ENCODE measurements at places on chromosomes 1 and 21.
A peak's percentile ranks its signal among the peaks of the same experiment; 100 is the strongest.

- H3K36me3 ChIP-seq: peaks cover 14% of the 10 kb centered on the region
- DNase-seq: no peak
- no peak overlapping the region for H3K27ac ChIP-seq
- no peaks in the 10 kb centered on the region for H3K27me3 ChIP-seq
- H3K4me1 ChIP-seq: peaks cover 26% of the 10 kb centered on the region
- H3K4me3 ChIP-seq: no peak overlapping the region
Observed at GRCh38 chr1:183212870-183213269, 26.8 kb downstream of the LAMC2 start.

DNA sequence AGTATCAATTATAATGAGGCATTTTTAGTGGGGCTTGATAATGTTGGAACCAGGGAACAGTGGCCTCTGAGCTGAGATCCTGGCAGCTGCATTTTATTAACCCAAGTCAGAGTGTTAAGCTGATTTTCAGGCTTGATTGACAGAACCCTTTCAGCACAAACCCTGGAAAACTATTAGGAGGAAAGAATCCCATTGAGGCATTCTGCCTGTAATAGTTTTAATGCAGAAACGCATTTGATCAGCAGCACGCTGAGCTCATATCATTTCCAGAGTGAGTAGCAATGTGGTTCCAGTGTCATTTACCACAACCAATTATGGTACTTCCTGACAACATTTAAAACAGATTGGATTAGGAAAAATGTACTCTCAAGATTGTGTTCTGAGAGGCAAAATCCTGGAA, 78.3 kb upstream of the BARHL2 start:
- no peaks in the 10 kb centered on the region for H3K27me3 ChIP-seq
- H3K4me3 ChIP-seq: no peak overlapping the region
- H3K4me1 ChIP-seq: no peaks in the 10 kb centered on the region
- no peak for DNase-seq

DNA sequence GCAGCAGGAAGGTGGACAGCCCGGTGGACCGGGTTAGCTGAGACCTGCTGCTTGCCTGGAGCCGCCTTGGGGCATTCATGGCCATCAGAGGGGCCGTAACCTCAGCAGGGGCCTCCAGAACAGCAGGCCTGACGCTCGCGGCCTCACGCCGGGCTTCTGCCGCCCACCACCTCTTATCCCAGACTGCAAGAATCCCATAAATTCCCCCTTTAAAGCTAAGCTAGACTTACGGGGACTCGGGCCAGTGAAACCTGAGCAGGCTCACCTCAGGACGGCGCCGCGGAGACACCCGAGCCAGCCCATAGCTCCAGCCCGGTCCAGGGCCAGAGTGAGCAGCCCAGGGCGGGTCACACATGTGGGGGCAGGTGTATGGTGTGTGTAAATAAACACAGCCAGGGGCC, 132.3 kb downstream of the GLIS1 start:
- peaks cover 6% of the 10 kb centered on the region for H3K27me3 ChIP-seq
- no peaks in the 10 kb centered on the region for H3K4me1 ChIP-seq
- H3K36me3 ChIP-seq: no peaks in the 10 kb centered on the region
- H3K4me3 ChIP-seq: no peak overlapping the region
- no peak for DNase-seq

- H3K36me3 ChIP-seq: no peaks in the 10 kb centered on the region
- no peaks in the 10 kb centered on the region for H3K27me3 ChIP-seq
- H3K4me1 ChIP-seq: no peaks in the 10 kb centered on the region
- H3K4me3 ChIP-seq: no peak overlapping the region
- no peak for DNase-seq
Observed at GRCh38 chr1:243974451-243975292, 76.4 kb upstream of the ZBTB18 start.

DNA sequence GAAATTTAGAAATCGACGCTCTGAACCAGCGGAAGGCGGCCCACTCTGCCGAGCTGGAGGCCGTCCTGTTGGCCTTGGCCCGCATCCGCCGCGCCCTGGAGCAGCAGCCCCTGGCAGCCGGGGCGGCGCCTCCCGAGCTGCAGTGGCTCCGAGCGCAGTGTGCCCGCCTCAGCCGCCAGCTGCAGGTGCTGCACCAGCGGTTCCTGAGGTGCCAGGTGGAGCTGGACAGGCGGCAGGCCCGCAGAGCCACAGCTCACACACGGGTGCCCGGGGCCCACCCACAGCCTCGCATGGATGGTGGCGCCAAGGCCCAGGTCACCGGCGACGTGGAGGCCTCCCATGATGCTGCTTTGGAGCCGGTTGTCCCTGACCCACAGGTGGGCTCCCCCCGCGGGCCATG, 47.0 kb upstream of the DIP2A start:
- no peak overlapping the region for H3K27ac ChIP-seq
- no peak overlapping the region for H3K4me3 ChIP-seq
- H3K36me3 ChIP-seq: no peaks in the 10 kb centered on the region
- no peaks in the 10 kb centered on the region for H3K4me1 ChIP-seq

DNA sequence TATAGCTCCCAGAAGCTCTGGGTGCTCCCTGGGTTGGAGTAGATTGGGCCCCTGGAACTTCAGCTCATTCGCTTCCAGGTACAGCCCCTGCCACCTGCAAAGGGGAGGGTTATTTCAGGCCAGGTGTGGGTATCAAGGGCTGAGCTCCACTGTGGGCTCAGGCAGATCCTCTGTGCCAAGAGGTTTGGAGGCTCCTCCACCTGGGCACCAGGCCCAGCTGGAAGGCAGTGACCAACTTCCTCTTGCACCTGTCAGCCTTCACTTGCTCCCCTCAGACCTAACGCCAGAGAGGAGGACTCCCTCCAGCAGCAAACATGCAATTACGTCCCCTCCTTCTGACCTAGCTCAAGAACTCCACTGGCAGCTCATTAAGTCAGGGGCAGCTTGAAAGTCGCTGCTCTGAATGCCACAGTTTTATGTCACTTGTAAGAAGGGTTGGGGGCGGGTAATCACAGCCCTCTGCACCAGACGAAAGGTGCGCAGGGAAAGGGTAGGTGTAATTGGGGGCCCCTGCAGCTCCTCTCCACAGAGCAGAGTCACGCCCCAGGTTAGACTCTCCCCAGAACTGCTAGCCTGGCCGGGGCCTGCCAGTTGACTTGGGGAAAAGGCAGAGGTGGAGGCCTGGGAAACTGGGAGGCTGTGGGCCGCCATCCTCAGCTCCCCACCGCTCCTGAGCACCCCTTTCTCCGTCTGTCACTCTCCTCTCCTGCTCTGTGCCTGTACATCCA, 125.0 kb upstream of the TMPRSS2 start:
- no peak for DNase-seq
- peak overlapping the region; percentile 94 for H3K27ac ChIP-seq
- peaks cover 74% of the 10 kb centered on the region for H3K4me1 ChIP-seq
- H3K4me3 ChIP-seq: no peak overlapping the region

DNA sequence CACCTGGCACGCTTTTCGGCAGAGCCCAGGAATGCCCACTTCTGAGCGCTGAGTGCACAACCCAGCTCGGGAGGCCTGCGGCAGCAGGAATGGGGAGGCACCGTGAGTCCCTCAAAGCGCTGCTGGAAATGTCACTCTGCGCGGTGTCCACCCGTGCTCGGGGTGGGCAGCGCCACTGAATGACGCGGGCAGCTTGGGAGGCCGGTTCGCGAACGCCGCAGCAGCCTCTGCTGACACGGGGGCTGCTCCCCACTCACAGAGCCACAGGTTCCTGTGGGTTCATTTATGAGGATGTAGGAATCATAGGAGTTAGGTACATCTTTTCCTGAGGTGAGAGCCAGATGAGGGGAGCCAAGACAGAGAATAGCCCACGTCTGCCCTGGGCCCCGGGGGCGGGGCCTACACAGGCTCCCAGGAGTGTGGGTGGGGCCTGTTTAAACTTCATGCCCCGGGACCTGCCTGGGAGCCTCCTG, 146.7 kb upstream of the COL6A1 start:
- no peak for DNase-seq
- H3K27ac ChIP-seq: no peak overlapping the region
- no peak overlapping the region for H3K4me3 ChIP-seq
- peaks cover 8% of the 10 kb centered on the region for H3K4me1 ChIP-seq
- no peaks in the 10 kb centered on the region for H3K36me3 ChIP-seq
- H3K27me3 ChIP-seq: no peaks in the 10 kb centered on the region

- H3K4me3 ChIP-seq: no peak overlapping the region
- peaks cover 3% of the 10 kb centered on the region for H3K27me3 ChIP-seq
- no peaks in the 10 kb centered on the region for H3K4me1 ChIP-seq
Observed at GRCh38 chr1:159829273-159829634, 2.6 kb downstream of the SLAMF8 start.

DNA sequence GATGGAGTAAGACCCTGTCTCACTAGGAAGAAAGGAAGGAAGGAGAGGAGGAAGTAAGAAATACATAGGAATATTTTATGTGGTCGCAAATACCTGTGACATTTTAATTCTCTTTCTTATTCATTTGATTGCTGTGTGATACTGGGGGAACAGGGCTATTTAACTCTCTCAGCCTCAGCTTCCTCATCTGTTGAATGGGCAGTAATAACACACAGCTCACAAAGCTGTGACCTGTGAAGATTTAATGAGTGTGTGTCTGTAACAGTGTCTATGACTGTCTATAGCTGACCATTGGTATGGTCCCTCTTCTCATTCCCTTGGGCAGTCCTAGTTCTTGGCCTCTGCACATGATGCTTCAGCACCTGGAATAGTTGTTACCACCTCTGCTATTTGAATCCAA, 13.6 kb upstream of the GPR161 start:
- no peak overlapping the region for H3K4me3 ChIP-seq
- no peaks in the 10 kb centered on the region for H3K4me1 ChIP-seq
- no peaks in the 10 kb centered on the region for H3K27me3 ChIP-seq

GRCh38 chr1:160399544-160400222, 681 bp upstream of the VANGL2 start:
- no peak overlapping the region for H3K27ac ChIP-seq
- DNase-seq: no peak
- H3K36me3 ChIP-seq: no peaks in the 10 kb centered on the region
- H3K27me3 ChIP-seq: peaks cover 21% of the 10 kb centered on the region
- no peaks in the 10 kb centered on the region for H3K4me1 ChIP-seq

DNA sequence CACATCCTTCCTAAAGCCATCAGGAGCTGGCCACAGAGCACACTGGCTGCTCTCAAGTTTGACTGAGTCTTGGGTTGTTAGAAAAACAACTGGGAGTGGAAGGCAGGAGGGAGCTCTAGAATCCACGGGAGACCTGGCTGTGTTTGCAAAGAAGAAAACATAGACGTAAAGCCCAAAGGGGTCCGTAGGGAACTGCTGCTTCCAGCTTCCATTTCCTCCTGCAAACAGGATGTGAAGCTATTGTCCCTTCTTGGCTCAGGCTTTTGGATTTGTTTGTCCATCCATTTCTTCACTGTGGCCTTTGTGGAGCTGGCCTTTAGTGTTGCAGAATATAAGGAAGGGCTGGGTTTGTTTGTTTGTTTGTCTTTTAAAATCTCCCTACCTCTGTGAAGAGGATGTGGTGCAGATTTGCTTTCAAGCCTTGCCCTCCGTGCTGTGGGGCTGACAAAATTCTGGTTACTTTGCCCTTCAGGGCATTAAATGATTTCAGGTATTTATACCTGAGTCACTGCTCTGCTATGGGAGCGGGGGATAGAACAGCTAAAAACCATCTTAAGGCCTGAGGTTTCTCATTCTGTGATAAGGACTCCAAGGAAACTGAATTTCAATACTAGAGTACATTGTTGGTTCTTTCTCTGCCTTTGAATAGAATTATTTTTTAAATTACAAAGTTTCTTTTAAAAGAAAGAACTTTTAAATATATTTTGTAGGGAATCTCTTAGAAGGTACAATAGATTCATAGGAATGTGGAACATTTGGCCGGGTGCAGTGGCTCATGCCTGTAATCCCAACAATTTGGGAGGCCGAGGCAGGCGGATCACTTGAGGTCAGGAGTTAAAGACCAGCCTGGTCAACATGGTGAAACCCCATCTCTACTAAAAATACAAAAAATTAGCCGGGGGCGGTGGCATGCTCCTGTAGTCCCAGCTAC, 74.3 kb downstream of the MPZL1 start:
- no peaks in the 10 kb centered on the region for H3K36me3 ChIP-seq
- peak; percentile 97 for DNase-seq
- peak overlapping the region; percentile 44 for H3K4me3 ChIP-seq
- H3K27me3 ChIP-seq: no peaks in the 10 kb centered on the region
- peaks cover 53% of the 10 kb centered on the region for H3K4me1 ChIP-seq

- no peak overlapping the region for H3K4me3 ChIP-seq
- H3K36me3 ChIP-seq: no peaks in the 10 kb centered on the region
- H3K4me1 ChIP-seq: no peaks in the 10 kb centered on the region
- peaks cover 39% of the 10 kb centered on the region for H3K27me3 ChIP-seq
- DNase-seq: no peak
Observed at GRCh38 chr1:232273011-232273410, 356.9 kb downstream of the SIPA1L2 start.

GRCh38 chr1:162216604-162217003, 147.1 kb downstream of the NOS1AP start:
- no peaks in the 10 kb centered on the region for H3K36me3 ChIP-seq
- no peak for DNase-seq
- no peak overlapping the region for H3K27ac ChIP-seq
- no peaks in the 10 kb centered on the region for H3K27me3 ChIP-seq
- H3K4me1 ChIP-seq: 0 out of 2 replicates have a peak, but pooled peaks cover 9% of the 10 kb centered on the region

DNA sequence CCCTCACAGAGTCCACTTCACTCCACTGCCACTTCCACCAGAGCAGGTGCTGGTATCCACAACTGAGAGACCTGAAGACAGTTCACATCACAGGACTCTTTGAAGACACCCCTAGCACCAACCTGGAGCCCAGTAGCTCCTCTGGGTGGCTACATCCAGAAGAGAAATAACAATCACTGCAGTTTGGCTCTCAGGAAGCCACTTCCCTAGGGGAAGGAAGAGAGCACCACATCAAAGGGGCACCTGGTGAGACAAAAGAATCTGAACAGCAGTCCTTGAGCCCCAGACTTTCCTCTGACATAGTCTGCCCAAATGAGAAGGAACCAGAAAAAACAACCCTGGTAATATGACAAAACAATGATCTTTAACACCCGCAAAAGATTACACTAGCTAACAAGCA, 113.2 kb downstream of the TENT5C start:
- no peak for DNase-seq
- peaks cover 6% of the 10 kb centered on the region for H3K27me3 ChIP-seq
- no peak overlapping the region for H3K4me3 ChIP-seq
- H3K4me1 ChIP-seq: no peaks in the 10 kb centered on the region
- H3K36me3 ChIP-seq: no peaks in the 10 kb centered on the region

DNA sequence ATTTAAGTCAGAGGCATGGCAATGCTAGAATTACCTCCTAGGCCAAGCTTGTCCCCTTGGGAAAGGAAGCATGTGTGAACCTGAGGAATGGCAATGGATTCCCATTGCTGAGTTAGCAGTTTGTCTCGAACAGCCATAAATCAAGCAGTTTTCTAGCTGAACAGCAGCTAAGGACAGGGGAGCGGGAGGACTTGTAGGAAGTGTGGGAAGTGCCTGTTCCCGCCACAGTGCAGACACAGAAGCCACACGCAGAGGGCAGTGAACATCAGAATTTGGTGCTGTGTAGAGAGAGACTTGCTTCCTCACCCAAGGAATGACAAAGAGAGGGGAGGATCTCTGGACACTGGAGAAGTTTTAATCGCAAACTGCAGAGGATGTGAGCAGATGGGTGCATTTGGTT, 3.8 kb downstream of the PHGDH start:
- peaks cover 57% of the 10 kb centered on the region for H3K36me3 ChIP-seq
- H3K4me3 ChIP-seq: no peak overlapping the region
- no peaks in the 10 kb centered on the region for H3K27me3 ChIP-seq
- H3K4me1 ChIP-seq: peaks cover 39% of the 10 kb centered on the region
- no peak overlapping the region for H3K27ac ChIP-seq
